Daoy (cell line): ENCODE measurements at places on chromosomes 6 and 20. TPM values are rescaled to one million over a fixed set of nuclear protein-coding genes. Genes with fewer than 3 reads are reported as not detected.

- DNase-seq = peak; percentile 90
Measured at GRCh38 chr6:128569732-128570679, 49.6 kb upstream of the PTPRK start.

- DNase-seq = no peak
Measured at GRCh38 chr6:100445512-100445911, 19.2 kb downstream of the SIM1 start.

- peak; percentile 69 for DNase-seq
Measured at GRCh38 chr6:46491628-46492547, 639 bp upstream of the RCAN2 start.

The CASS4 gene
- total RNA-seq = 0.09 and 0.17 TPM in 2 replicates

- DNase-seq = no peak
Measured at GRCh38 chr20:24911461-24911860, 37.6 kb upstream of the CST7 start.

The LST1 gene
- total RNA-seq = 0.09 and 3.5 TPM in 2 replicates

GRCh38 chr6:48490658-48491057 lies 379.7 kb upstream of the PTCHD4 start:
- no peak for DNase-seq

DNA sequence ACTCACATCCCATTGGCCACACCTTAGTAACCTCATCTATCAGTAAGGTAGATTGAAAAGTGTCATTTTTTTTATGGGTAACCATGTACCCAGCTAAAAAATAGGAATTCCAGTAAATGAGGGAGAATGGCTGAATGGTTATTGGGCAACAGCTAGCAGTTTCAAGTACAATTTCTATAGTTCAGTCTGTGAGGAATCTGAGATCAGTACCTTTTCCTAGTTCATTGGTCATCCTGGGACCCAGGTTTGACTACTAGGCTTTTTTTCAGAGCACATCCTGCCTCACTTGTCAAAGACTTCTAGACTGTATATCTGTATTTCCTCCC lies 28.3 kb downstream of the PHF3 start:
- DNase-seq = no peak

The COX4I2 gene
- total RNA-seq = not detected in 2 replicates

DNA sequence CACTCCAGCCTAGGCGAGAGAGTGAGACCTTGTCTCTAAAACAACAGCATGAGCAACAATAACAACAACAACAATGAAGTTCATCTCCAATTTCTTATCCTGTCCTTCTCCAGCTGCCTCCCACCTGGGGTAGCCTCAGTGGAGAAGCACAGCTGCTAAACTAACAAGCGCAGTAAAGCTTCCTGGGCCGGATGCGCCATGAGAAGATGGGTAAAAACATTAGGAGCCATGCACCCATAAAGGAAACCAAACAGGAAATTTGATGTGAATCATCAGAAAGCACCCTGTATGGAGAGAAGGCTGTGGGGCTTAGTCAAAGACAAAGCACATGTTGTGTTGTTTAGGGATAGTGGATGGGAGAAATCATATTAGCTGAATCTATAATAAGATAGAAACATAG lies 61.1 kb upstream of the CCN6 start:
- peak; percentile 70 for DNase-seq

GRCh38 chr6:76592566-76592965 lies 520.1 kb upstream of the IMPG1 start:
- DNase-seq = no peak

GRCh38 chr20:51470907-51471411 lies 71.6 kb downstream of the NFATC2 start:
- DNase-seq = no peak

The FNDC1 gene
- total RNA-seq = under 0.01 TPM in 1 of 2 replicates, not detected in the other

- DNase-seq = no peak
Measured at GRCh38 chr6:54646069-54646950, 200.3 kb upstream of the FAM83B start.

GRCh38 chr20:57414867-57415592 lies 23.8 kb downstream of the RBM38 start:
- peak; percentile 70 for DNase-seq

- DNase-seq = no peak
Measured at GRCh38 chr6:144993870-144994269, 708.7 kb downstream of the UTRN start.
